Hypothalamus (tissue), 51 donors: ENCODE measurements at places on chromosomes 12 and 14.

DNA sequence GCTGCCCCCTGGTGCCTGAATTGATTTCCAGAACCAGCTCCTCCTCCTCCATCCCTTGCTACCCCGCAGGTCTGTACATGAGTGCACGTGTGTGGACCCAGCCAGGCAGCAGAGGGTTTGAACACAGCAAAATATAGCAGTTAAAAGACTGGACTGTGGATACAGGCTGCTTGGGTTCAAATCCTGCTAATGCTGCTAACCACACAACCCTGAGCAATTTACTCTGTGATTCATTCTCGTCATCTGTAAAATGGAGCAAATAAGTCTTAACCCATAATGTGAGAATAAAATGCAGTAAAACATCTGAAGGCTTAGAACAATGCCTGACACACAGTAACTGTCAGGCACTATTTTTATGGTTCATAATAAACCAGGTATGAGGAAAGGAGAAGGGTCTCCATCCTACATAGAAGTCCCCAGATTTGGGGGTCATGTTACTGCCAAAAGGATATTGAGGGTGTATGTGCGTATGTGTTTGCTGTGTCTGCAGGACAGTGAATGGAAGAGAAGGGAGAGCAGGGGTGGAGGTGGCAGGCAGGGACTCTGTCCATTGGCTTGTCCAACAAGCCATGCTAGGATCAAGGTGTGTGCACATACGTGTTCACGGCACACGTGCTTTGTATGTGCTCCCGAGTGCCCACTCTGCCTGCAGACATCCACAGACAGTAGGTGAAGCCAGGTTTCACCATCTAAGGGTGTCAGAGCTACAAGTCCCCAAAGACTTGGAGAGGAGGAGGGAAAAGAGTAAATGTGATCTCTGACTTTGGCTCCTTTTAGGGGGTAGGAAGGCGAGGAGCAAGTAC lies 1.5 kb upstream of the STAT6 start:
- no peak for DNase-seq

GRCh38 chr12:42091769-42092168 lies 52.9 kb downstream of the GXYLT1 start:
- DNase-seq = no peak

GRCh38 chr14:71341156-71341555 lies 433.9 kb downstream of the PCNX1 start:
- DNase-seq = no peak

- DNase-seq = peak; percentile 63
These were observed 9.2 kb upstream of the INF2 start for GRCh38 chr14:104680056-104680805.

GRCh38 chr12:126483145-126484068 lies 1418.2 kb downstream of the AACS start:
- no peak for DNase-seq

DNA sequence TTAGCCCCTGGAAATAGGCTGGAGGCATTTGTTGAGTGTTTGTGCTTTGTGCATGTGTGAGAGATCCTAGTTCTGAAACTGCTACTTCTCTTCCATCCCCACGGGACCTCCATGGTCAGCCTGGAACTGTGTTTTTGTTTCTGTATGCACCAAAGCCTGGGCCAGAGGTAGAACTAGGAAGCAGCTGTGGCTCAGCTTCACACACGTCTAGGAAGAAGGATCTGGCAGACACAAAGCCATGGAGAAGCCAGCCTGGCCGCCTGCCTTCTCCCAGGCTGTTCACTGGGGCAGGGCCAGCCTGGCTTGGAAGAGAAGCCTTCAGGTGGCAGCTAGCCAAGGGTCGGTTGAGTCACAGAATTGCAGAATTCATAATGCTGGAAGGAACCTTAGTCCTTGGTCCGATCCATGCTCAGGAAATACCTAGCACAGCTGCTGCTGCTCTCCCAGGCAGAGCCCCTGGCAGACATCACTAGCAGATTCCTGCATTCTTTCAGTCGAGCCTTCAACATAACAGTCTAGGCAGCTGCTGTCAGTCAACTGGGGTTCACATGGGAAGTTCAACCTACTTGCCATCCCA lies 27.0 kb downstream of the RIN3 start:
- peak; percentile 29 for DNase-seq
